HCT116 (cell line): ENCODE measurements at places on chromosomes 6 and 20. TPM values are rescaled to one million over a fixed set of nuclear protein-coding genes. Genes with fewer than 3 reads are reported as not detected.

GRCh38 chr20:38725931-38726803, 1.9 kb downstream of the SLC32A1 start:
- H3K36me3 ChIP-seq: no peaks in the 10 kb centered on the region
- peaks cover 12% of the 10 kb centered on the region for H3K27me3 ChIP-seq
- H3K4me1 ChIP-seq: peaks cover 4% of the 10 kb centered on the region; the same call in 1 of the 2 replicates

DNA sequence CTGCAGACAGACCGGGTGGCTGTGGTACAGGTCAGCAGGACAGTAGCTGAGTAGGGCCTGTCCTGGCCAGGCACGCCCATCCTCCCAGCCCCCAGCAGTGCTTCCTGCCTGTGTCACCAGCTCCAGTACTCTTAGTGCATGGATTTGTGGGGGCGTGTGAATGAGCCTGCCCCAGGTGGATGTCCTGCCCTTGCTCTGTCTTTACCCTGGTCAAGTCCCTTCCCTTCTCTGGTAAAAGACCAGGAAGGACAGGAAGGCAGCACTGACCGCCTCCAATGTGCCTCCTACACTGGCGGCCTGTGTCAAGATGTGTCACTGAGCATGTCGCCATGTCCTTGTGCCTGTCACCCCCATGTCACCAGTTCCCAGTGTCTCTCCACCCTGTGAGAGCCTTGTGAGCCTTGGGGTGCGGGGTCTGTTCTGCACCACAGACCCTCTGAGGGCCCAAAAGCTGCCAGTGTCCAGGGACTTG, 11.9 kb downstream of the TEAD3 start:
- DNase-seq: no peak
- no peaks in the 10 kb centered on the region for H3K27me3 ChIP-seq
- H3K4me3 ChIP-seq: peak overlapping the region; percentile 60
- H3K27ac ChIP-seq: peak overlapping the region; percentile 97
- H3K36me3 ChIP-seq: no peaks in the 10 kb centered on the region
- H3K4me1 ChIP-seq: peaks cover 47% of the 10 kb centered on the region

- H3K4me1 ChIP-seq: peaks cover 10% of the 10 kb centered on the region
- H3K36me3 ChIP-seq: peaks cover 19% of the 10 kb centered on the region
- no peaks in the 10 kb centered on the region for H3K27me3 ChIP-seq
Measured at GRCh38 chr6:43669922-43670622, 17.5 kb downstream of the MRPS18A start.

The FOXQ1 gene
- total RNA-seq: 0.42 TPM

DNA sequence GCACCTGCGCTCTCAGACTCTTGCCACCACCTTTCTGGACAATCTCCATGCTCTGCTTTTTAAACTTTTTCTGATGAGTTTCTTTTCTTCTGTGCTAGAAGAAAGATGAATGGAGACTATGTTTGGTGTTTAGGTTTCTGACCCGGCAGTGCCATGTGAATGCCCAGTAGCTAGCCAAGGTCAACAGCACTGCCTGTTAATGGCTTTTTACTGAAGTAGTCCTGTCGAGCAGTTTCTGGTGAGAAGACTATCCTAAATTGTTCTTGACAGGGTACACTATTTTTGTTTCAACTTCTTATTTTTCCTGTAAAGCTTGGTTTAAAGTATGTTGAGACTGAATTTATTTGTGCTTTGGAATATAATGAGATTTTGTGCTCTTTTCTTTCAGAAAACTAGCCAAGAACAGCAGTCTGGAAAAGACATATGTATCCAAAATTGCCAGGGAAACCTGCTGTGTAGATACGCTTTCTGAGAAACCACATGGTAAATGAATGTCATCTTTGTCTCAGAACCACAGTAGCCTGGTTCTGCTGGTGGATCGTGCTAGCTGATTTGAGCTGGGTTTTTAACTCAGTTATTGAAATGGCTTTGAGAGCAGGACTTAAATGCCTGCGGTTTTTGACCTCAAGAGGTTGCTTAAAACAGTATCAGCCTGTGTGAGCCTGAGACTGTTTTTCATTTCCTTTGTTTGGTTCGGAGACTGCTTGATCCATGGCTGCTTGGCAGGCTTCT, 48.1 kb downstream of the KCNS1 start:
- no peak for DNase-seq
- H3K4me1 ChIP-seq: no peaks in the 10 kb centered on the region
- H3K27me3 ChIP-seq: no peaks in the 10 kb centered on the region
- no peak overlapping the region for H3K4me3 ChIP-seq
- H3K27ac ChIP-seq: no peak overlapping the region

The WFDC9 gene
- not detected for total RNA-seq

The CITED2 gene
- total RNA-seq: 46.1 TPM

GRCh38 chr6:22809370-22809769, 240.0 kb downstream of the HDGFL1 start:
- H3K4me1 ChIP-seq: no peaks in the 10 kb centered on the region
- no peak for DNase-seq
- H3K27ac ChIP-seq: no peak overlapping the region
- no peaks in the 10 kb centered on the region for H3K27me3 ChIP-seq
- no peak overlapping the region for H3K4me3 ChIP-seq

GRCh38 chr6:13117570-13117969, 210.8 kb downstream of the TBC1D7 start:
- no peak overlapping the region for H3K27ac ChIP-seq
- H3K4me1 ChIP-seq: no peaks in the 10 kb centered on the region
- DNase-seq: no peak

The MYLK4 gene
- total RNA-seq: 0.27 TPM

The SALL4 gene
- 1.9 TPM for total RNA-seq

- no peak overlapping the region for H3K4me3 ChIP-seq
- H3K36me3 ChIP-seq: no peaks in the 10 kb centered on the region
- H3K27me3 ChIP-seq: peaks cover 19% of the 10 kb centered on the region
Measured at GRCh38 chr6:123777563-123777962, 26.1 kb upstream of the NKAIN2 start.

The ZNF343 gene
- total RNA-seq: 12.0 TPM

- H3K27ac ChIP-seq: no peak overlapping the region
- H3K27me3 ChIP-seq: no peaks in the 10 kb centered on the region
- DNase-seq: no peak
- H3K4me3 ChIP-seq: no peak overlapping the region
- no peaks in the 10 kb centered on the region; the same call in 1 of the 2 replicates for H3K4me1 ChIP-seq
- H3K36me3 ChIP-seq: no peaks in the 10 kb centered on the region
Measured at GRCh38 chr6:27327023-27327738, 15.1 kb upstream of the POM121L2 start.

DNA sequence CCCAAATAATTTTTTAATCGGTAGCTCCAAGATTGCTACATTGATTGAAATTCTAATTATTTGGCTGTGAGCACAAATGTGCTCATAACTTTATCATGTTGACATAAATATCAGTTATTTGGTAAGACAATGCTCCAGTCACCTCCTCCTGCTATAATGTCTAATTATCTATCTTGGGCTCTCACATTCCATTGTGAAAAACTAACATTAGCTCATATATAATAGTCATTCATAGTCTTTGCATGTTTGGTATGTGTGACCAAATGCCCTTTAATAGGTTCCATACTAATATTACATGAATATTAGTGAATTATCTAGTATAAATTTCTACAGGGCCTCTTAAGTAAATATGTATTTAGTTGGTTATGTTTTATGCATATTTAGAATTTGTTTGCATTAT, 185.6 kb upstream of the MCHR2 start:
- H3K27ac ChIP-seq: no peak overlapping the region
- no peak for DNase-seq
- peaks cover 5% of the 10 kb centered on the region; the same call in 1 of the 2 replicates for H3K4me1 ChIP-seq
- no peaks in the 10 kb centered on the region for H3K36me3 ChIP-seq
- H3K4me3 ChIP-seq: no peak overlapping the region

The TBX18 gene
- 14.4 TPM for total RNA-seq

The GGTLC1 gene
- not detected for total RNA-seq

DNA sequence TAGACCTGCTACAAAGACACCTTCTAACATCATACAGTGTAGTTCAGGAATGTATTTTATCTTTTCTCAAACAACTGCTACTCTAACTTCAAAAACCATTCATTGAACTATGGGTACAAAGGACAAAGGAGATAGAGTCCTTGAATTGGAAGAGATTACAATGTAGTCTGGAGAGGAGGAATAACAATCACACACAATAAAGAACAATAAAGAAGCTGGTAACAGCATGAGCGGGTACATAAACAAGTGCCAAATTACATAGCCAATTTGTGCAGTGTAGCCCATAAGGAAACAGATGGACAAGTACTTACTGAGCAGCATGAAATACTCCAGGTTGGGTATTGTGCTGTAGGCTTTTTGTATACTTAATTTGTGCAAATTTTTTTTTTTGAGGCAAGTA, 44.3 kb downstream of the OSTM1 start:
- H3K27ac ChIP-seq: no peak overlapping the region
- H3K36me3 ChIP-seq: no peaks in the 10 kb centered on the region
- H3K4me1 ChIP-seq: peaks cover 3% of the 10 kb centered on the region; the same call in 1 of the 2 replicates
- no peak overlapping the region for H3K4me3 ChIP-seq
- no peaks in the 10 kb centered on the region for H3K27me3 ChIP-seq
- DNase-seq: no peak

The DDR1 gene
- total RNA-seq: 211 TPM

The ZNF831 gene
- 0.15 TPM for total RNA-seq

The GLP1R gene
- total RNA-seq: not detected

- H3K36me3 ChIP-seq: no peaks in the 10 kb centered on the region
- no peak overlapping the region for H3K27ac ChIP-seq
- no peak for DNase-seq
- no peaks in the 10 kb centered on the region for H3K27me3 ChIP-seq
- no peak overlapping the region for H3K4me3 ChIP-seq
Measured at GRCh38 chr6:131937226-131937625, 13.9 kb downstream of the CCN2 start.

The AIF1 gene
- not detected for total RNA-seq

- H3K36me3 ChIP-seq: no peaks in the 10 kb centered on the region
- no peak for DNase-seq
- H3K4me1 ChIP-seq: peaks cover 9% of the 10 kb centered on the region
- no peaks in the 10 kb centered on the region for H3K27me3 ChIP-seq
Measured at GRCh38 chr20:53914781-53915445, 155.5 kb downstream of the BCAS1 start.

DNA sequence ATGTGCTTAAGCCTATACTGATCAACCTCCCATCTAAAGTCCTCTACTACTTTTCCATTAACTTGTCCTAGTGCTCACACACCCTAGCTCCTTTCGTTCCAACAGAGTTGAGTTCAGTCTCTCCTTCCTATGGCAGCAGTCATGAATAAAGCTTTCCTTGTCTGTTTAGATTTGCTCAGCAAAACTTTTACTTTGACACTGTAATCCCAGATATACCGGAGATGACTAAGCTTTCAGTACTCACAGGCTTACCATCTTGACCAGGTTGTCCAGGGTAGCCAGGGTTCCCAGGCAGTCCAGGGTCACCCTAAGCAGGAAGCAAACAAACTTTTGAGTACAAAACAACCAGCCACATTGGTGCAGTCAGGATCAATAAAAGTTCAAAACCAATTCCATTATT, 90.7 kb downstream of the COL21A1 start:
- no peak overlapping the region for H3K27ac ChIP-seq
- H3K36me3 ChIP-seq: no peaks in the 10 kb centered on the region
- DNase-seq: no peak
- H3K4me1 ChIP-seq: no peaks in the 10 kb centered on the region
- H3K4me3 ChIP-seq: no peak overlapping the region
